HT-29 (cell line): ENCODE measurements at places on chromosomes 2 and 18. TPM values are rescaled to one million over a fixed set of nuclear protein-coding genes. Genes with fewer than 3 reads are reported as not detected.

DNA sequence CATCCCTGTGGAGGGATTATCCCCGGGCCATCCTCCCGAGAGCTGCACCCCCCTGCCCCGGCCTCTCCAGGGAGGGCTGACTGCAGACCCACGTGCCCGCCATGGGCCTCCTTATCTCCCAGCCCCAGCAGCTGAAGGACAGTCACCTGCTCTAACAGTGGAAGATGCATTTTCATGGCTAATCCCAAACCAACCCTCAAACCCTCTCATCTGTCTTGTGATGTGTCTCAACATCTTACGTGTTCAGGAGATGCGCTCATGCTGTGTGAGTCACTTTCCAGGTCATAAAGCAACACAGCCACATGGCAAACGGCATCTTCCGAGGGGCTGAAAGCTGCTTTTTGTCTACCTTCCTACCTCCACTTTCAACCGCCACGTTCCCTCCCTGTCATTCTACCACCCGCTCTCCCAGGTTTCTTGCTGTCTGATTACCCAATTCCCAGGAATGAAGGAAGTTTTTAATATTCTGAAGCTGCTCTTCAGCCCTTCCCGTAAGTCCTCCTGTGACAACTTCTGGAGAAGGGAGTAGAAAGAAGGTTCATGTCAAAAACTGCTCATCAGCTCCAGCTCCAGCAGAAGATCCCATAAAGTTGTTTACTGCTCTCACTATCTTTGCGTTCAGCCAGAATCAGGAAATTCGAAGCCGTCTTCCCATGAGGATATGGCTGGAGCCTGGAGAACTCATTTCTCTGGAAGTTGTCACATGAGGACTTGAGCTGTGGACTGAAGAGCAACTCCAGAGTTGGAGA, 54.5 kb downstream of the MBP start:
- DNase-seq: no peak

DNA sequence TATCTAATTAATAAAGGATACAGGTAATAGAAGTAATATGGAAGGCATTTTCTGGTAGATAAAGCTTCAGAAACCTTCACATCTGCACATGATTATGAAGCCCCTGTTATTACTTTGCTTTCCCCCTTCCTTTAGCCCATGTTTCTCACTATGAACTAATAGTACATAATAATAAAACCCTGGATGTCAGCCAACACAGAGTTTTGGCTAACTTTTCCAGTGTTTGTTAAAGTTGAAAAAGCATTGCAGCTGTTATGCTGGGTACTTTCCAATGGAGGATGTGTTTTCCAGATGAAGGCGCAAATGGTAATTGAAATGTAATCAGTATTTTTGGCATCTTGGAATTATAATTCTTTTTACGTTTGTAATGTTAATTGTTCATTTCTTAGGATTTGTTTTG, 43.5 kb downstream of the SPTBN1 start:
- no peak for DNase-seq

MEP1B gene
- total RNA-seq: not detected in 2 replicates

TRAK2 gene
- 6.8 and 10.0 TPM in 2 replicates for total RNA-seq

DNA sequence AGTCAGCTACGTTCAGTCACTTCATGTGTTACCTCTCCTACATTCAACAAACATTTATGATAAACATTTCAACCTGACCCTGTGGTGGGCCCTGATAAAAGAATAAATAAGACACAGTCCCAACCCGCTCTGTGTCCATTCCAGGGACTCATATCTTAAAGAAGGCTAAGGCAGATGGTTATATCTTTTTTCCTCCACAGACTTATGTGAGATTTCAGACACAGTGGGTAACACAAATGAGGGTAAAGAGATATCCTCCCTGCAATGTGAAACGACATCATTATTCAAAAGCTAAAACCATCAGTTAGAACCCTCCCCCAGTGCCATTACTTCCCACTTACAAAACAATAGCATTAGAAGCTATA, 11.1 kb upstream of the HNRNPLL start:
- no peak for DNase-seq

DNA sequence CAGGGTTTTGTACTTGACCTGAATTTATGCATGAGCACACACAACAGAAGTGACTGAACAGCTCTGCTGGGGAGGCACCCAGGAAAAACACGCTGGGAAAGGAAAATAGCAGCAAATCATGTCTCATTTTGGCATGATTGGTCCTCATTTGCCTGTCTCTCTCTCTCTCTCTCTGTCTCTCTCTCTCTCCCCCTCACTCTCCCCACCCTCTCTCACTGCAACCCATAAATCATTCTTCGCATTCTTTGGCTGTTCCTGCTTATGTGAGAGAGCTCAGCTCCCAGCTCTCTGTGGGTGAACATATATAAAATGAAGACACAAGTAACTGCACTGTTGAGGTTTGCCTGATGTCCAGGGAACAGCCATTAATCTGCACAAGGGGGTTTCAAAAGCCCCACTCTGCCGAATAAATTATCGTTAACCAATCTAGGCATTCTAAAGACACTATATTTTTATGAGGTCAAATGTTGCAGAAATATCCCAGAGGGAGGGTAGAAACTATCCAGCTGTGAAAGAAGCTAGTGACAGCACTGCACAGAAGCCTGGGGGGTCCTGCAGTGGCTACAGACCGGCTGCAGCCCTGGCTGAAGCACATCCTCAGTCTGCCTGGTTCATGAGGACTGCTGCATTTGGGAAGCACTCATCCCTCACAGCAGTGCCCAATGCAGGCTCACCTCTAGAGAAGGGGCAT, 260.3 kb downstream of the AFF3 start:
- no peak for DNase-seq

GRCh38 chr18:11857177-11857887, 6.1 kb downstream of the CHMP1B start:
- DNase-seq: peak; percentile 90

- DNase-seq: no peak
These were observed 134.8 kb downstream of the EIPR1 start for GRCh38 chr2:3242747-3243369.

SKOR2 gene
- not detected in 2 replicates for total RNA-seq

DNA sequence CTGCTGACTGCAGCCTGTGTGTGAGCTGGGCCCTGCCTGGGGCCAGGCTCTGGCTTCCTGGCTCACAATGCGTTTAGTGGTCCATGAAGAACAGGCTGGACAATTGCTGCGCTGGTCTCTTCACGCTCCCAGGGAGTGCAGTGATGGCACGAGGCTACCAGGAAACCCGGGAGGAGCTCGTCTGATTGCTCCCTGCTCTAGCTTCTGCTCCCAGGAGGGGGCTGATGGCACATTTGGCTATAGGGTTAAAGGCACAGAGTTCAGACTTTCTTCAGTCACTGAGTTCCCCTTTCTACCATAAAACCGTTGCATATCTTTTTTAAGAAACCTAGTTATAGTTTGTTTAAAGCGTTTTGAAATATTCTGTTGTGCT, 60.1 kb downstream of the KCNF1 start:
- DNase-seq: no peak

GRCh38 chr2:221166292-221166691, 405.8 kb downstream of the EPHA4 start:
- no peak for DNase-seq

DNA sequence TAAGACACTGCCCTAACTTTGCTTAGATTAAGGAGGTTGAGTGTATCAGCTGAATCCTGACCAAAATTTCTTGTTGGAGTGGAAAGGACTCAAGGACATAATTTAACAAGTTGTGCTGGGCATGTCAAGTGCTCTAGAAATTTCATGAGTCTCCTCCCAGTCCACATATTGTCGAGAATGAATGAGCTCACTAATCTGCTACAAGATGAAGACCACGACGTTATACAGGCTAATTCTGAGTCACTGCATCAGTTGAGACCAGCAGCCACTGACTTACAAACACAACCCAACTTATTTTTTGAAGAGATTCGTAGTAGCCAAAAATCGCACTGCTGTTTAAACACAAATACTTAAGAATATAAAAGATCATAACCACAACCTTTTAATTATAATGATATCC, 28.7 kb upstream of the SLC8A1 start:
- DNase-seq: no peak

UGT1A5 gene
- total RNA-seq: 3.1 and 3.5 TPM in 2 replicates

DNA sequence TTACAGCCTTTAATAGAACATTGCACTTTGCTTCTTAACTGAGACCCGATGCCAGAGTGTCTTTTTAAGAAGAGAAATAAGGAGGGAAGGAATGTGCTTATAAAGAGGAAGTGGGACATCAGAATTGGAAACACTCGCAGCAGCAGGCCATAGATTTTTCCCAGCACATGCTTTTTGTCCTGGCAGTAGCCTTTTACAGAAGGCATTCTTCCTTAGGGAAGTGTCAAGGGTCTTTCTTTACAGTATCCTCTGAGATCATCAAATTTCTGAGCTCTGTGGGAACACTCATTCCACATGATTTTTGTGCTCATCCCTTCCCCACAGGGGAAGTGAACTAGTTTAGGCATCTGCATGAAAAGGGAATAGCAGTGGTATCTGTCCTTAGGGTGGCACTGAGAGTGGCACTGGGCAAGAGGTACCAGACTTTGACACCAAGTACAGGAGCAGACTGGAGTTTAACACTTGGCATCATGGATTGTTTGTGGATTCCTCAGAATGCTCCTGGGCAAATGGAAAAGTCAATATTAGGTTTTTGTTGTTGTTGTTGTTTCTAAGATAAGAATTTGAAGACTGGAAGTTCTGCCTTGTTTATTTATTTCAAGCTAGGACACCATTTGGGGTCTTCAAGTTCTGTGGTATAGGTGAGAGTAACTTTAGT, 4.1 kb downstream of the MYO1B start:
- DNase-seq: no peak

CRYBA2 gene
- total RNA-seq: not detected in 2 replicates

STK16 gene
- 18.3 and 19.9 TPM in 2 replicates for total RNA-seq

- no peak for DNase-seq
These were observed 73.1 kb downstream of the ANKRD44 start for GRCh38 chr2:197237291-197238042.

DNA sequence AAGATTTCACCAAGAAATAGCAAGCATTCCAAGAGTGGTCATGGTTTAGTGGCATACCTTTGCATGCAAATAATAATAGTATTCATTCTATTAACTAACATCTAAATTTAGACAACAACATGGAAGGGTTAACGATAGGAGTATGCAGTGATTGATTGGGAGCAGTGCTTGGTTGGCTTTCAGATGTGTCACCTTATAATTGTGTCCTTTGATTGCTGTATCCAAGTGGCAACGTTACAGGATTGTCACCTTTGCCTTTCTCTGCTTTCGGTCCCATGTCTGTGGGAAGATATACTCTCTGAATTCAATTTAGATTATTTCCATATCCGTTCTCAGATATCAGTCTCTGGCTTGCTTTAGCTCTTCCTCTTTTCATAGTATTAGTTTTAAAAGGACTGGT, 152.8 kb upstream of the MAP3K20 start:
- DNase-seq: no peak

- DNase-seq: peak; percentile 77
These were observed 154.1 kb downstream of the HDAC4 start for GRCh38 chr2:239246723-239247122.

LRRTM1 gene
- total RNA-seq: not detected in 2 replicates

DNA sequence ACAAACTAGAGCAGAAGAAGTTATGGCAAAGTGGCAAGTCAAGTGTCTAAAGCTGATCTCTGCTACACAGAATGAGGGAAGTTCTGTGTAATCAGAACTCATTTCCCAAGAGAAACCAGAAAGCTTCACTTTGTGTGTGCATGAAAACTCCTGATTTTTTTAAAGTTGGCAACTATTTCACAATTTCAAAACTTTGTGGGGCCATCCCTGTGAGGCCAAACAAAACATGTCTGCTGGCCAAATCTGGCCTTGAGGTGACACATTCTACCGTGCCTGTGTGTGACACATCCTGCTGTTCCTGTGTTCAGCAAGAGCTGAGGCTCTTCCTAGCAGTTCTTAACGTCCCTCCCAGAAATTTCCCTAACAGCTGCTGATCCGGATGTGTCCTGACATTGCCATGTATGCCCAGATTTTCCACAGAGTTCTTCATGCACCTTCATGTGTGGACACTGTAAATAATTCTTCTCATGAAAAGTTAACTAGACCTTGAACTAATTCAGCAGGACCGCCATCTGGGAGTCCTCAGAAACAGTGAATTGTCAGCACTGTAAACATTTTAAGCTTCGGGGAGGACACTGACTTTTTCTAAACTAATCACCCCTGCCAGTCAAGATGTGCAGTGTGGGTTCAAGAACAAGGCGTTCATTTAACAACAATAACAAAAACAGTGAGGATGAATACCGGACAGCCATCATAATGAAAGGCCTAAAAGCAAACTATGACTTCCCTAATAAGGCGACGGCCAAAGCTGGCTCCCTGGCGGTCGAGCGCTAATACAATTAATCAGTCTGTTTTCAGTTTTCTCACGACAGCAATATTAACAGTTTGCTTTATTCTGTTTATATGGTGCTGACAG, 99.0 kb downstream of the PLEKHM3 start:
- peak; percentile 20 for DNase-seq

DNA sequence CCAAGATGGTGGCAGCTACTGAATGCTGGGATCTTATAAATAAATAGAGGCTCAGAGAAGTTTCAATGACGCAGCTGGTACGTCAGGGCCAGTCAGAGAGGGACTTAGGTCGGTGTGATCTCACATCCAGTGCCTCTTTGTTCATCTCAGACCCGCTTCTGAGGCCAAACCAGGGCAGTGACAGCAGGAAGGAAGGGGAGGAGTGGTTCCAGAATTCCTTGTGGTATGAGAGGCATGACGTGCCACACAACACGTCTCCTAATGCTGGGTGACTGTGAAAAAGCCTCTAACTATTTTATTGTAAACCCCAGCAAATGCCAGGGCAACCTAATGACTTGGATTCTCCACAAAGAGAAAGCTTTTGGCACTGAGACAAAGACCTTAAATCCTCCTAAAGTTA, 423.3 kb downstream of the LPIN1 start:
- no peak for DNase-seq

HTR2B gene
- not detected in 2 replicates for total RNA-seq

GRCh38 chr2:57022496-57022895, 838.7 kb downstream of the CCDC85A start:
- no peak for DNase-seq

GRHL1 gene
- total RNA-seq: 5.5 and 8.7 TPM in 2 replicates
